ENCODE measurements at places on chromosomes 7 and 10.

DNA sequence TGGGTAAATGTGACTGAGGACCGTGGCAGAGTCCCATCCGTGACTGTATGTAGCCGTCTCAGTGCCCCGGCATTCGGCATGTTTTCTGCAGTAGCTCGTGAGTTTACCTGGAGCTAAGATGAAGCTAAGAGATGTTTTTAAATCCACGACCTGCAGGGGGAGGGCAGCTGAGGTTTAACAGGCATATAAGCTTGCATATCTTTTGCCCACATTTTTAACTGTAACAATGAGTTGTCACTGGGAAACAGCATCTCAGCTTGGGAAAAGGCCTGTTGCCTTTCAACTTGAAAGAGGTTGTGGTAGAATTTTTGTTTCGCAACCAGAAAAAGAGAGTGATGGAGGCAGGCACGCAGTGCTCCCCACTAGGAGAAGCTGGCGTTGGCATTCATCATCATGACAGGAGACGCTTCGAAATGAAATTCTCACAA, 77.7 kb downstream of the CELF2 start:
- DNase-seq: no peak

GRCh38 chr7:95772298-95772770, at the start of gene DYNC1I1:
Gene DYNC1I1 (plus strand): TSS chr7:95772554. CDS start chr7:95804730, 32,176 bp downstream.
- DNase-seq: no peak

DNA sequence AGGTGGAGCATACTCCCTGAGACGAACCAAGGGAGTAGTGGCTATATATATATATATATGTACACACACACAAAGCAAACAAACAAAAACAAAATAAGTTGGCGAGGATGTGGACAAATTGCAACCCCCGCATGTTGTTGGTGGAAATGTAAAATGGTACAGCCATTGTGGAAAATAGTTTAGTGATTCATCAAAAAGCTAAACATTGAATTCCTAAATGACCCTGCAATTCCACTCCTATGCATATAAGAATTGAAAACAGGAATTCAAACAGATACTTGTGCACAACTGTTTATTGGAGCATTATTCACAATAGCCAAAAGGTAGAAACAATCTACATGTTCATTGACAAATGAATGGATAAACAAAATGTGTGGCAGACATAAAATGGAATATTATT, 407.9 kb downstream of the KCNMA1 start:
- DNase-seq: no peak

DNA sequence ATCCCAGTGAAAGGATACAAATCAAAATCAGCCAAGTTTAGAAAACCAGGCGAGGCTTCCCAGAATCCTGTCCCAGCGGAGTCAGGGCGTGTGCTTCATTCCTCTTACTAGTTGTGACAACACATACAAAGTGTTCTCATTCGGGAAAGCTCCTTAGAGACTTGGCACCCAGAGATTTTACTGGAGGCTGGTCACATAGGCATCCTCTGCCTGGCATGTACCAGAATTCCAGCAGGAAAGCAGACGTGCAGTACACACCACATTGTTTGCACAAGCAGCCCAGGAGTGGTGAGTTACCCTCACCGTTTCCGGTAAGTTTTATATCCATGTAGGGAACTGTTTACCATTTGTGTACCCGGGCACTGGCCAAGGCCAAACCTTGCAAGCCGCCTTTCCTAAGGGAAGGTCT, 34.9 kb downstream of the MMRN2 start:
- no peak for DNase-seq
